ENCODE measurements at places on chromosomes 5 and 9.

GRCh38 chr9:82673919-82674318 lies 389.0 kb downstream of the RASEF start:
- no peak for DNase-seq

DNA sequence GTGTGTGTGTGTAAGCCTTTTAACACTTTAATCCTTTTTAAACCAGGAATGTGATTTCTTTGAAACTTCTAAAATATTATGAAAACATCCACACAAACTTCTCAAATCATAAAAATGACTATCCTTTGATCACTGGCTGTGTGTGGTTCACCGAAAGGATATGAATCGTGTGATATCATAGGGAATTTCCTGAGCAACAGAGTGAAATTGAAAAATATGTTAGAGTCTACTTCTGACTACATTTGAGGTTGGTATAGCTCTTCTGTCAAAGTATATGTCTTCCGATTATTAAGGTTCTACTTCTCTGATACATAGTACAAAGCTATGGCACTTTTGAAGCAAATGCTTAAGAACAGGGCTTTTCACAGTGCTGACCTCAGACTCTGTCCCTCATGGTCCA lies 40.3 kb downstream of the RGMB start:
- DNase-seq, result no peak

- DNase-seq, result peak; percentile 80
These were observed 129.0 kb downstream of the COL23A1 start for GRCh38 chr5:178461004-178461730.

GRCh38 chr9:70406434-70406862 lies 8.0 kb downstream of the KLF9 start:
- DNase-seq, result peak; percentile 50

DNA sequence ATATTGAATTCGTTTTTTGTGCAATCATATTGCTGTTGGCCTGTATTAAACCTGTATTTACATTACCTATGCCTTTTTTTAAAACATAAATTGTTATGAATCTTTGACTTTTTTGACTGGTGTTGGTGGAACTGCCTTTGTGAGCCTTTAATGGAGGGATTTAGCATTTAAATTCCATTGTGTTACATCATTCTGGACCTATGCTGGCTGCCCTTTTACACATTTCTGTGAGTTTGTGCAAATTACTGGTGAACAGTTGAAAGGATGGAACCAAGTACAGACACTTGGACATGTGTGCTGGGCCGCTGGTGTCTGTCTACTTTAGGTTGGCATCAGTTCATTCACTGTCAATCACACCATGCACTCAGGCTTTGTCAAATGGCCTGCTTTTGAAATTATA lies 3.4 kb downstream of the SNX18 start:
- DNase-seq, result no peak

DNA sequence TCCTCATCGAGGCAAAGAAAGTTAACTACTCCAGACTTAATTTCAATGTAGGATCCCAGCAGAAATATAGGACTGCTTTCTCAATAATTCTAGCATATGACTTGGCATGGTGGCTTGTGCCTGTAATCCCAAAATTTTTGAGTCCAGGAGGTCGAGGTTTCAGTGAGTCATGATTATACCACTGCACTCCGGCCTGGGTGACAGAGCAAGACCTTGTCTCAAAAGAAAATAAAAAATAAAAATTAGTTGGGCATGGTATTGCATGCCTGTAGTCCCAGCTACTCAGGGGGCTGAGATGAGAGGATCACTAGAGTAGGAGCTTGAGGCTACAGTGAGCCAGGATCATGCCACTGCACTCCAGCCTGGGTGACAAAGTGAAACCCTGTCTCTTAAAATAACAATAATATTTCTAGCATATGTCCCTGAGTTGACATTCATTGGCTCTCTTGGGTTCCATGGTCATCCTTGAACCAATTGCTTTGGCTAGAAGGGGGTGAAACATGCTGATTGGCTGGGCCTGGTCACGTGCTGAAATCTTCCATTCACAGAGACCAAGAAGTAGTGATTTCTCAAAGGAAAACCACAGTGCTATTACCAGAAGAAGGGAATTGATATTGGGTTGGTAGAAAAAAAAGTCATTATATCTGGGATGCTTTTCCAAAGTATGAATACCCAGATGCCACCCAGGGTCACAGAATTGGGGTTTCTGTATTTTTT lies 31.6 kb upstream of the GARNL3 start:
- no peak for DNase-seq

DNA sequence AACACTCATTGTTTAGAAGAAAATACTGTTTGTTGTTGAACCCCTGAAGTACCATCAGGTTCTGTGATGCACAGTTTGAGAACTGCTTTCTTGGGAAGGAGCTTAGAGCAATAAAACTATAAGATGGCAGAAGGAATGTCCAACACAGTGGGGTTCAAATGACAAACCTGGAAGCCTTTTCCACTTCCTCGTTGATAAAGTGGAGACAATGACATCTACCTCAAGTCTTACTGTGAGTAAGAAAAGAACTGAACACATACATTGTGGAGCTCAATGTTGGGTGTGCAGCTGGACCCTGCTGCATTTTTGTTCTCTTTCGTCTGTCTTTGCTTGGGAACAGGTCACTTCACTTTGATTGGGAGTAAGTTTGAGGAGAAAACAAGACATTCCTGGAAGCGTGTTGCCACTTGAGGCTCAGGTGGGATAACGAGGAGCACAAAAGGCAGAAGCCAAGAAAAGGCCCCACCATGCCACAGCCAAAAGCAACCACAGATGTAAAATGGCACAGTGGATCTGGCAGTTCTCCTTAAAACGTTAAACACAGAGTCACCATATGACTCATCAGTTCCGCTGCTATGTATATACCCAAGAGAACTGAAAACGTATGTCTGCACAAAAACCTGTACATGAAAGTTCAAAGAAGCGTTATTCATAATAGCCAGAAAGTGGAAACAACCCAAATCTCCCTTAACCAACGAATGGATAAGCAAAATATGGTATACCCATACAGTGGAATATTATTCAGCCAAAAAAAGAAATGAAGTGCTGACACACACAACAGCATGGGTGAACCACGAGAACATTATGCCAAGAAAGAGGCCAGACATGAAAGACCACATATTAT lies 42.9 kb upstream of the SUB1 start:
- DNase-seq, result no peak

All from midbrain (tissue), 1 donor.